ENCODE measurements at places on chromosomes 16 and 17.

GRCh38 chr17:11340803-11341202 lies 99.8 kb downstream of the SHISA6 start:
- DNase-seq: peak; percentile 42

GRCh38 chr16:81846105-81846504 lies 67.0 kb downstream of the PLCG2 start:
- no peak for DNase-seq

GRCh38 chr17:78126895-78127238 lies 1.7 kb downstream of the TMC6 start:
- no peak for DNase-seq

DNA sequence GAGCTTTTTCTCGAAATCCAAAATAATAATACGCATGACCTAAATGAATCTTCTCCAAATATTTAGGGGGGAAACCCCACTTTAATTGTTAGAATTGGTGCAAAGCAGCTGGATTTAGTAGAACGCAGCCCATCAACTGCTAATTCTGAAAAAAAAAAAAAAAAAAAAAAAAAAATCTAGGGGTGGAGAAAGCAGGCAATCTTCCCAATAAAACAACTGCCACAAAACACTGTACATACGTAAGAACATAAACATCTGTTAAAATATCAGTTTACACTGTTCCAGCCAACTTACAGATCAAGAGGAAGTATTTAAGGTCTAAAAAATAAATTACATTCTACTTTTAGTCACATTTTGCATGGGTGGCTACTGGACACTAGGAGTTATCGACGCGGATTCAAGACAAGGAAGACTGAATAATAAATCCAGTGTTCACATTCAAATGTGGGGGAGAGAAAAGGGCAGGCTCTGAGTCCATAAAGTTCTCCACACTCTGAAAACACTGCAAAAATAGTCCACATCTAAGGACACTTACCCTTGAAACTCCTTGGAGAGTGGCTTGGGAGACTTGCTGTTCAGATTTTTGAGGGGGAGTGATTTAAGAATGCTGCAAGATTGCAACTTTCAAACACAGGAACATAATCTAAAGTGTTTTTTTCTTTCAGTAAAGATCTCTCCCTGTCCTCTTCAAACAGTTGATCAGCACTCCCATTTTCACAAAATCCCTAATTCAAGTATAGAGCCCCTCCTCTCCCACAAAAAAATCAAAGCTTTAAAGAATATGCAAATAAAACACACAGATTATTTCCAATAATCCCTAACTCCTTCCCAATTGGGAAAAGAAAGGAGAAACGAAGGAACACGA lies 1.3 kb downstream of the APPBP2 start:
- DNase-seq: no peak

GRCh38 chr16:53971616-53972015 lies 267.7 kb downstream of the FTO start:
- DNase-seq: no peak

All from left colon (tissue), 2 donors.